Activated CD4-positive, alpha-beta T cell treated with anti-CD3 and anti-CD28 coated beads for 4 hours (primary cell): ENCODE measurements at places on chromosomes 3 and 15.

GRCh38 chr3:3648988-3649679 lies 150.1 kb upstream of the LRRN1 start:
- DNase-seq: no peak

DNA sequence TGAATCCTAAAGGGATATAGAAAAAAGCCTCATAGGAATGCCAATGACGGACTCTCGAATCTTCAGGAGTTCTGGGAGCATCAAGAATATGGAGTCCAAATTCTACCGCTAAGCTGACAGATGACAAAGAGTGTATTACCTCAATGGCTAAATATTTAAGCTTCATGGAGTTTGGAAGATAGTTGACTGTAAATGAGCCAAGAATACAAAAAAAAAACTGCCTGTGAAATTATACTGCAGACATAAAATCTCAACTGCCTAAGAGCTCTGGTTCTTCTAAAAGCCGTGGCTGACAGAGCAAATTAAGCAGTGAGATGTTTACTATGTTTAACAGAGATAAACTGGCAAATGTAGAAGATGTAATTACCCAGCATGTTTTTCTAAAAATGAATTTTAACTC lies 140.0 kb downstream of the GADL1 start:
- no peak for DNase-seq

DNA sequence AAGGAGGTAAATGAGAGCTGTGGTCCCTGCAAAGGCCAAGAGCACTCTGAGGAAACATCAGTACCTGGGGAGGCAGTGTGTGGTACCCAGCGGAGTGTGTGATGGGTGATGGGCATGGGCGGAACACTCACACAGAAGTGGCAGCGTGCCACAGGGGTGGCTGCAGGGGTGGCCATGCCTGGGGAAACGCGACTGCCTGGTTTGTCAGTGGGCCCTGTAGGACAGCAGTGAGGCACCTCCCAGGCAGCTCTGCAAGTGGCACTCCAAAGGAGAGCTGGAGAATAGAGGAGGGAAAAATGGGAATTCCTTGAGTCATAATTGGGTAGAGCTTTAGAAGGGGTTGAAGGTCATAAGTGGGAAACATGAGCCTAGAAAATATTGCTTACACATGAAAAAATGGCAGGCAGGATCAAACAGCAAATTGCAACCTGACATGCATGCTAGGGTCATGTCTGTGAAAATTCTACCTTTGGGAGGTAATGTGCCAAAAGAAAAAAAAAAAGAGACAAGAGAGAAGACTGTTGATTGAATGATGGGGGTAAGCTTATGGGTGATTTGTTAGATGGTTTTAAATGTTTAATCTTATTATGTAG lies 138.4 kb downstream of the RPLP1 start:
- DNase-seq: no peak

- DNase-seq: no peak
Observed at GRCh38 chr15:98737159-98737558, 88.8 kb downstream of the IGF1R start.

DNA sequence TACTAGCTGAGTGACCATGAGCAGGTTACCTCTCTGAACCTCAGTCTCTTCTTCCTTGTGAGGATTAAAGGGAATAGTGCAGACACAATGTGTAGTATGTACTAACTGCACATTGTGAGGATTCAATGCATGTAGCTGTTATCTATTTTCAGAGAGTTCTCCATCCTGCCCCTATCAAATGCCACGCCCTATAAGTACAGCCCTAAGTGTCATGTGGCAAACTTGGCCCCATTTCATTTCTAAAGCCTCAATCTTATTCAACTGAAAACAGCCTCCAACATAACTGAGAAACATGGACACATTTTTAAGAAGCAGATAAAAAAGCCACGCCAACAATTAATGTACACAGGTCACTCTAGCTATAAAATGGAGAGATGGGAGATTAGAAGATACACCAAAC lies 220.0 kb downstream of the TBL1XR1 start:
- DNase-seq: no peak

- DNase-seq: no peak
Observed at GRCh38 chr3:169165196-169166158, 498.0 kb downstream of the MECOM start.

- no peak for DNase-seq
Observed at GRCh38 chr3:72974956-72975355, 21.7 kb upstream of the PPP4R2 start.

DNA sequence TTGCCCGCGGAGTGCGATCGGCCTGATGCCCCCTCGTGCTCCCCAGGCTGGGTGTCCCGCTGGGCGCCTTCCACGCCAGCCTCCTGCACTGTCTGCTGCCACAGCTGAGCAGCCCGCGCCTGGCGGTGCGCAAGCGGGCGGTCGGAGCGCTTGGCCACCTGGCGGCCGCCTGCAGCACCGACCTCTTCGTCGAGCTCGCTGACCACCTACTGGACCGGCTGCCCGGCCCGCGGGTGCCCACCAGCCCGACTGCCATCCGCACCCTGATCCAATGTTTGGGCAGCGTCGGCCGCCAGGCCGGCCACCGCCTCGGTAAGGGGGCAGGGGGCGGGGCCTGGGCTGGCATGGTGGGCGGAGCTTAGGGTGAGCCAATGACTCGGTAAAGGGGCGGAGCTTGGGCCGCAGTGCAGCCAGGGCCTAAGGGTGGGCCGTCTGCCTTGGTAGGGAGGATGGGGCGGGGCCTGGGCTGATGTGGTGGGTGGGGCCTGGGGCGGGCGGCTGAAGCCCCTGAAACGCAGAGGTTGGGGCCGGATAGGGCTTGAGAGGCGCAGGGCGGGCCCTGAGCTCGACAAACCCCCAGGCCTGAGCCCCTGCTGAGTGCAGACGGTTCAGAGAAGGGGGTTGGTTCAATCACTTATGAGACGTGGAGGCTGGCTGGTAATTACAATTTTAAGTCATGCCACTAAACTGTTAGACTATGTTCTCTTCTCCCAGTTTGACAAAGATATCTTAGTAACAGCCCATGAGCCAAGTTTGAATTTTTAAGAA lies 13.7 kb downstream of the CAND2 start:
- peak; percentile 95 for DNase-seq

- no peak for DNase-seq
Observed at GRCh38 chr3:52259035-52259434, 13.5 kb downstream of the PPM1M start.

GRCh38 chr3:97932387-97932801 lies 39.8 kb downstream of the RIOX2 start:
- no peak for DNase-seq

- no peak for DNase-seq
Observed at GRCh38 chr3:10867384-10867783, 51.4 kb downstream of the SLC6A11 start.

- no peak for DNase-seq
Observed at GRCh38 chr3:49260806-49261324, 16.2 kb downstream of the C3orf62 start.

DNA sequence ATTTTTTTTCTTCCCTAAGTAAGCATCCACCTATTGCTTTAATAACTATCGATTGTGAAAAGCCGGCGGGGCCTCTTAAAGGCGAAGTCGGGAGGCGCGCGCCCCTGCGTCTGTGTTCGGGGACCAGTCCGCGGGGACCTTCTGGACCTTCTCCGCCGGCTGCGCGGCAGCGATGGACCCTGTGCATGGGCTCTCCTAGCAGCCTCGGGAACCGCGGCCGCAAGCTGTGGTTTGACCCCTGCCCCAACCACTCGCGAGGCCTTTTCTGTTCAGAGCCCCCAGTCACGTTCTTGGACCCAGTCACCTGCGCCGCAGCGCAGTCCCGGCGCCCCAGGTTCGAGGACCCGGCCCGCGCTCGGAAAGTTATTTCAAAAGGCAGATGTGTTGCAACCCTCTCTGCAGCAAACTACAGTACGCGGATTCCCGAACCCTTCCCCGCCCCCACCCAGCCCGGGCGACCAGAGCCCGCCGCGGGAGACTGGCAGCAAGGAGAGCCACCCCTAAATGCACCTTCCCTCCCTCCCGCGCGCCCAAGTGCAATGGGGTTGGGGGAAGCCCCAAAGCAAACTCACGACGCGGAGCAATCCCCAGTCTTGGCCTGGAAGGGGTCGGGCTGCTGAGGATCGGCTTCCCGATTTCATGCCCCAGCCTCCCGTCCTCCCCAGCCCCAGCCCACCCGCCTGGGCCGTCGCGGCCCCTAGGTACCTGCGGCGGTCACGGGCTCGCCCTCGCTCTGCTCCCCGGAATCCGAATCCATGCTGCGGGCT lies 684 bp downstream of the TNFAIP8L3 start:
- no peak for DNase-seq

- DNase-seq: no peak
Observed at GRCh38 chr3:189316296-189317019, 144.7 kb downstream of the TPRG1 start.

- no peak for DNase-seq
Observed at GRCh38 chr3:14798231-14798630, 20.5 kb upstream of the FGD5 start.

GRCh38 chr3:140953028-140953960 lies 11.7 kb downstream of the SLC25A36 start:
- no peak for DNase-seq
